Neural crest cell (in vitro differentiated cells): ENCODE measurements at places on chromosomes 4 and X. TPM values are rescaled to one million over a fixed set of nuclear protein-coding genes. Genes with fewer than 3 reads are reported as not detected.

GRCh38 chr4:4980621-4981230, 38.5 kb downstream of the CYTL1 start:
- DNase-seq, result no peak

PNMA6F gene
- not detected in 2 replicates for total RNA-seq

GRCh38 chr4:159016593-159017024, 86.3 kb upstream of the RAPGEF2 start:
- peak; percentile 1 for DNase-seq

NUP62CL gene
- total RNA-seq, result 6.1 and 6.8 TPM in 2 replicates

XK gene
- 0.12 and 0.20 TPM in 2 replicates for total RNA-seq

DNA sequence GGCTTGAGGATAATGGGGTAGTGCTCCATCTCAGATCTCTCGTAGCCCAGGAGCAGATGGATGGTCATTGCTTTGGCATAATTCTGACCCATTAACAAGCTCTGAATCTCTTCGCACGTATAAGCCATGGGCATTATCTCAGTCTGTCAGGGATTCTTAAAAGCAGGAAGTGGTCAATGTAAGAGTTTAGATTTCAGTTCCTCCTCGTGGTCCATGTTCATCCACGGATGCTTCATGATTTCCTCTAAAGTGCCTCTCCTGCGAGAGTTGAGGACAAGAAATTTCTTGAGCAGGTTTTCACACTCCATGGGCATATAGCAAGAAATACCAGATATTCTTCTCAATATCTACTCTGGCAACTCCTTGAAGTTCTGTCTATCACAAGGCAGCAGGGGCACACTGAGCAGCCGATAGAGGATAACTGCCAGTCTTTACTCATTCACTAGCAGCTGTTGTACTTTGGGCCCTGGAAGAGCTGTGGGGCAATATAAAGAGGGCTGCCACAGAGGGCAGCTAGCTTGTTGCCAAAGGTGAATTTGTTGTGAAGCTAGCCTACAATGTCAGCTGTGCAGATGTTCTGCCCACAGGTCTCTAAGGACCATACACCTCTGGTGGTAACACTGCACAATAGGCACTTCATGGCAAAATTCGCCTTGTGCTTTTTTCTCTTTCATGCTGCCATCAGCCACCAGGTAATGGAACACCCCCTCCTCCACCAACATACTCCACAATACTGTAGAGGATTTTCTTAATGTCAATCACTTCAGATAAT, 52.0 kb upstream of the WDR17 start:
- no peak for DNase-seq

RAB39B gene
- 6.5 and 7.3 TPM in 2 replicates for total RNA-seq
